ENCODE measurements at places on chromosomes 5 and 9. TPM values are rescaled to one million over a fixed set of nuclear protein-coding genes. Genes with fewer than 3 reads are reported as not detected.

NRG2 gene
- total RNA-seq = 0.13 TPM

FRMD3 gene
- 0.55 TPM for total RNA-seq

ANKRD18A gene
- 14.4 TPM for total RNA-seq

FXN gene
- total RNA-seq = 36.7 TPM

ADAMTSL1 gene
- total RNA-seq = 1.2 TPM
